SHP77 treated with DMSO at 0.1 percent for 48 hours (cell line): ENCODE measurements at places on chromosomes 16 and 17.

GRCh38 chr17:9072696-9073339 is 51.5 kb downstream of the NTN1 start:
- no peak for DNase-seq

GRCh38 chr17:69344939-69345338 is 18.0 kb upstream of the ABCA5 start:
- DNase-seq: no peak

DNA sequence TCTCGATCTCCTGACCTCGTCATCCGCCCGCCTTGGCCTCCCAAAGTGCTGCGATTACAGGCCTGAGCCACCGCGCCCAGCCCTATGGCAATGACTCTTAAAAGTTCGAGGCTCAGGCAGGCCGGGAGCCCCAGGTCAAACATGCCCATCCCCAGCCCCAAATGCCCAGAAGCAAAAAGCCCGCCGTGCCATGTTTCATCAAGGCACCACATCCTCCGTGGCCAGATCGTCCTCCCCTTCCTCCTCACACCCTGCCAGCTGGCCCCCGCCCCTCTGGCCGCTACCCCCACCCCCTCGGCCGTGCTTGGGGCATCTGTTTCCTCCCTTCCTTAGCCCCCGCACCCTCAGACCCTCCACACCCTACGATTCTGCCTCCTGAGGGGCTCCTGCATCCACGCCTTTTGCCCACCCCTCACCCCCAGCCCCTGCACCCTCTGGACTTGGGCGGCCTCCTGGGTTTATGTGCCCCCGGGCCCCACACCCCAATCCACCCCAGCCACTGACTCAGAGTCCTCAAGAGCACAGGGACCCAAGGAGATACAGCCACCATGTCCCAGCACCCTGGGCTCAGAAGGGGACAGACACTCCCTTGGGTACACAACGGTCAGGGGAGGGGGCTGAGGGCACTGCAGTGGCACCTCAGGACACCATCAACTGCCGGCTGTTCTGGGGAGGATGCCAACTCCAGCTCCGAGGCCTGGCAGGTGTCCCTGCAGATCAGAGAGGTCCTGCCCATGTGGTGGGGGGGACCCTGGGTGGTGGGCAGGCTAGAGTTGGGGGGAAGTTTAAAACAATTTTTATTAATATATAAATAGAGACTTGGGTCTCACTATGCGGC is 7.1 kb downstream of the CTRB1 start:
- no peak for DNase-seq

- DNase-seq: no peak
These were observed 5.6 kb downstream of the MMD start for GRCh38 chr17:55416000-55416399.

DNA sequence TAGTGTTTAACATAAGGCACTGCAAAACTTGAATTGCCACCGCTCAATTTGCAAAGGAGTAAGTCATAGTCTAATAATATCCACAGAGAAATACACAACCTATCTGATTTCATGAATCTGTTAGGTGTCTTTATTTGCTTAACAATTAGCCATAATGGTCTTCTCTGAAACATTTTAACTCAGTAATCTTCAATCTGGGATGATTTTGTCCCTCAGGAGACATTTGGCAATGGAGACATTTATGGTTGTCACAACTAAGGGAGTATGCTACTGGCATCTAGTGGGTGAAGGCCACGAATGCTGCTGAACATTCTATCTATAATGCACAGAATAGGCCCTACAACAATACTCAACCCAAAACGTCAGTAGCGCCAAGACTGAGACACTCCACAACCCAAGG is 4.3 kb downstream of the UBE2G1 start:
- no peak for DNase-seq
